ELF-1 (cell line): ENCODE measurements at places on chromosomes 3 and 15.

- DNase-seq, result no peak
Measured at GRCh38 chr15:67166280-67167009, 88.0 kb downstream of the AAGAB start.

GRCh38 chr3:121720163-121720562 lies 29.4 kb downstream of the GOLGB1 start:
- DNase-seq, result no peak

DNA sequence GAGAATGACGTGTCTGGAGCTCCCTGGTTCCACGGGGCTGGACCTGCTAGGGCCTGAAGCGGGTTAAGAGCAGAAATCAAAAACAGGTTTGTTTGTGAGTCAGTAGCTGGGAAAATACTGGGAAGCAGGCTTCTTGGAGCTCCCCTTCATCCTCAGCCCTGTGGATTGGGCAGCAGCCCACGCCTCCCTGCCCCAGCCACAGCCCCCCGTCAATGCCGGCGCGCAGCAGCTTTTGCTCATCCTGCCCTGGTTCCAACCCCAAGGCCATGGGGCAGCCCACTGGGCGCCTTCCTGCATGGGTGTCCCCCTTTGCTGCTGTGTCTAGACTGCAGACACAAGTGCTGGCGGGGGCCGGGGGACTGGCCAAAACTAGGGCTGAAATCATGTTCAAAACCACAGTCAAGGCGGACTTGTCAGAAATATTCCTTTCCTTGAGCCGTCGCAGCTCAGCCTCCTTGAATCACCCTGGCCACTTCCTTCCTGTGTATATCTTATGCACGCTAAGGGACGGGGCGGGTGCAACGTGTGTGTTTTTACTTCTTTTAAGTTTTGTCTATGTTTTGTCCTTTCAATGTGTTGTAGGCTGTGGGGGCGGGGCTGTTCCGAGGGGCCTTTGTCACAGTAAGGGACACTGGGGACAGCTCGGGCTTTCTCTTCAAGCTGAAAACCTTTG lies 108.1 kb downstream of the KLF13 start:
- DNase-seq, result no peak

- no peak for DNase-seq
Measured at GRCh38 chr3:13846716-13847570, 32.9 kb downstream of the WNT7A start.

GRCh38 chr15:74239051-74239705 lies 3.1 kb downstream of the CCDC33 start:
- no peak for DNase-seq

DNA sequence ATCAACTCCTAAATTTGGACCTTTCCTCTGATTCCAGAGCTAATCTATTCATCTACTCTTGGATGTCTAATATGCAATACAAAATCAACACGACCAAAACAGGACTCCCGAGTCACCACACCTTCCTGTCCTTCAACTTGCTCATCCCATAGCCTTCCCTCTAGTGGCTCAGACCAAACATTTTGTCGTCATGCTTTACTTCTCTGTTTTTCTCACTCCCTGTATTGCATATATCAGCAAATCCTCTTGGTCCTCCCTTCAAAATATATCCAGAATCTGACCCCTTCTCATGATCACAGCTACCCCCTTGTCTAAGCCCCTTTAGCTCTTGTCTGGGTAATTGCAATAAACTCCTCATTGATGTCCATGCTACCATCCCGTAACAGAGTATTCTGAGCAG lies 30.5 kb upstream of the DCP1A start:
- no peak for DNase-seq

- no peak for DNase-seq
Measured at GRCh38 chr3:171822431-171823106, 12.3 kb upstream of the PLD1 start.

DNA sequence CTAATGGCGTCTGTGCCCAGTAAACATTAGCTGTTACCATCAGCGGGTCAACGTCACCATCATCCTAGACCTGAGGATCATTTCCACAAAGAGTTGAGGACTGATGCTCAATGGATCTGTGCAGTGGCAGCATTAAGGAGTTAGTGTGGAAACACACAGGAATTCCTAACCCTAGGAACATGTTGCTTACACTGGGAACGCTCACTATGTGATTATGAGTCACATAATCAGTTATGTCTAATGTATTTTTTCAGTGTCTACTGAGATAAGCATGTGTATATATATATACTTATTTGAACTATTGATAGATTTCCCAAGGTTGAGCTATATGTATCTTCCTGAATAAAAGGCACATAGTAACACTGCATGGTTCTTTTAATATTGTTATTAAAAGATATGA lies 19.0 kb downstream of the ARNT2 start:
- DNase-seq, result no peak

GRCh38 chr15:77112838-77113504 lies 42.1 kb upstream of the TSPAN3 start:
- peak; percentile 34 for DNase-seq

- no peak for DNase-seq
Measured at GRCh38 chr15:58179741-58180381, 41.7 kb downstream of the AQP9 start.

- DNase-seq, result peak; percentile 33
Measured at GRCh38 chr3:14422016-14422963, 19.9 kb downstream of the SLC6A6 start.
